ENCODE measurements at places on chromosomes 5 and 9.

- no peak for DNase-seq
Observed at GRCh38 chr9:112002131-112002846, 105.7 kb downstream of the UGCG start.

DNA sequence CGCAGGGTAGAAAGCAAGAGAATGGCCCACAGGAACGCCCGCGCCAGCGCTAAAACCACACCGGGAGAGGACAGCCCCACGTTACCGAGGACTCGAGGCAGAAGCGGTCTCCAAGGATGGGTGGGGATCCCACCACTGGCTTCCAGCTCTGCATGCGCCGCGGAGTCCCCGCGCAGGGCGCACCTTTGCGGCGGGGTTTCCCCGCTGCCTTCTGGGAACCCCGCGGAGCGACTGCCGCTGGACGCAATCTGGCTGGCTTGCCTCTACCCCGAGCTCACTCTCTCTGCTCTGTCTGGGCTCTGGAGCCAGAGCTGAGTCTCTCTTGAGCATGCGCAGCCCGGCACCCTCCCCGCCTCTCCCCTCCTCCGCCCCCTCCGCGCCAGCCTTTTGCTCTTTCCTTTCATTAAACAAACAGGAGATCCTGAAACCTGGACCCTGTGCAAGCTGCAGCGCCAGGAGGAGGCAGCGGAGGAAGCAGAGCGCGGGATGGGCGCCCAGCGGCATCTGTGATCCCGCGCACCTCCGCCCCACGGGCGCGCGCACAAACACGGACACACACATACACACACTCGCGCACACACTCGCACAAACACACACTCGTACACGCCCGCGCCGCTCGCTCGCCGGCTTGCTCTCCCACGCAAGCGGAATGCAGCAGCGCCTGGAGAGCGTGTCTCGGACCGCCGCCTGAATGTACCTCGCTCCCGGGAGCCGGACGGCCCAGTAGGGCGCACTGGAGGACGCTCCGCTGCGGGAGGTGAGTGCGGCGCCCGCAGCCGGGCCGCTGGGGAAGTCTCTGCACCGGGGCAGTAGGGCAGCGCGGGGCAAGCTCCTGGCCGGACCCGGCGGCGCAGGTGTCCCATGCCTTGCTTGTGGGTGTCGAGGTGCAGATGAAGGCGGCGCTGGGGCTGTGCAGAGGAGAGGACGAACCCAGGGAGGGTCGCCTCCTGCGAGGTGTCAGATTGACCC, at the start of gene PLPPR1:
Gene PLPPR1 (plus strand): TSS at position 382 of the 969 bp plus-strand sequence.
- DNase-seq = no peak

DNA sequence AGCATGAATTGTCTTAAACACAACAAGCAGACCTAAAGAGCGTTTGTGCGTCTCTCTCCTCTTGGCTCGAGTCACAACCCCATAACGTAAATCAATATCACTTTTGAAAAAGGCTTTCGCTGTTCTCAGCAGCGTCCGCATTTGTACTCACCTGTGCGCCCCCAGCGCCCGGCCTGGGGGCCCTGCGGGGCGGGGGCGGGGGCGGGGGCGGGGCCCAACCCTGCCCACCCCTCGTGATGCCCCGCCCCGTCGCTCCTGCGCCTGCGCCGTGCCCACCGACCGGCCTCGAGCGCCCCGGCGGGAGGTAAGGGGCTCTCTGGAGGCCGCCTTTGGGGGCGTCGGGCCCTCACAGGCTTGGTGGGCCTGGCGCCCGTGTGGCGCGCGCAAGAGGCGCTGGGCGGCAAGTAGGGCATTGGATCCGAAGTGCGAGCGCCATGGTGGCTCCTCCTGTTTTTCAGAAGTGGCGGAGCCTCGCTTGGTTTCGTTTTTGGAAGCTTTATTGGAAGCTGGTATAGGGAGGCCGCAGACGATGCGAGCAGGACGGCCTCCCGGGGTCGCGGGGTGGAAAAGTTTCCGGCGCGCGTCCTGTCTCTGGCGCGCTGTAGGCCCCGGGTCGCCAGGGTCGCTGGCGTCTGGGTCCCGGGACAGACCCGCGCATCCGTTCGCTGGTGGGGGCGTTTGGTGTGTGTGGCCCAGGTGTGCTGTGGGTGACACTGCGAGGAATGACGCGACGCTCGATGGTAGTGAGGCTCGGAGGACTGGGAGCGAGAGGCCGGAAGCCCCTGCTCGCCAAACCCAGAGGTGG, at the start of gene STX17:
Gene STX17 (plus strand): TSS at position 252 of the 805 bp plus-strand sequence. CDS start 8,586 bp downstream, outside the sequence.
- DNase-seq = peak; percentile 81

DNA sequence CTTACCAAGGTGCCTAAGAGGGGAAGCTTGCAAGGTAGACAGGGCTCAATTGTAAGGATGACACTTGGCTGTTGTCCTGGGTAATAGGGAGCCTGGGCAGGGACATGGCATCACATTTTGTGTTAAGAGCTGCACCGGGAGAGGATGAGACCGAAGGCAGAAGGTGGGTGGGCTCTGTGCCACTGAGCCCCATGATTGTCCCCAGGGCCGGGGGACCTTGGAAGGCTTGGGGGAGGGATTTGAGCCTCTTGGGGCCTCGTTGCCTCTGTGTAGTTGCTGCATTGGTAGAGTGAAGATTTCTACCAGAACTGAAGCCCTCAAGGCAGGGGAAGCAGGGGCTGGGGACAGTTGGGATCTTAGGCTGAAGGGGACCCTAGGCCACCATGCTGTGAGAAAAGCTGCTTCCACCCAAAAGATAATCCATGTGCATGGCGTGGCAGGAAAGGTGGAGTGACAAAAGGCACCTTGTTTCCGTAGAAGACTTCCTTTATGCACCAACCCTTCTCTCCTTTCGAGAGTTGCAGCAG, 11.9 kb downstream of the FGF18 start:
- no peak for DNase-seq

DNA sequence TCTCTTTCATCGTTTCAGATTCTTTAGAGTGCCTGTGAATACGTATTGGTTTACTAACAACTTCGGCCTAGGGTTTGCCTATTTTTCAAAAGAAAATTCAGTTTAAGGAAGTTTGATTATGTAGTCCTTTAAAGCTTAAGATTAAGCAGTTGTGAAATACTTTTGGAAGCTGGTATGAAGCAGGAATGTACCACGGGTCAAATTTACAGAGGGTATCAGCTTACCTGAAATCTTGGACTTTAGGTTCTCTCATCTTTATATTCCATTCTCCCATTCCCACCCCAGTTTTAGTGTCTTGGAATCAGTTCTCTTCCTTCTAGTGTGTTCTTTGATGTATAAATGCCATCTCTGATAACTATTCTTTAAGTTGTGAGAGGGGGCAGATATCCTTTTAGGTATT, 53.2 kb downstream of the IQGAP2 start:
- no peak for DNase-seq

GRCh38 chr9:94086486-94087345, 2.5 kb downstream of the PTPDC1 start:
- DNase-seq = peak; percentile 84

GRCh38 chr5:57190593-57190992, 16.7 kb downstream of the GPBP1 start:
- DNase-seq = no peak

DNA sequence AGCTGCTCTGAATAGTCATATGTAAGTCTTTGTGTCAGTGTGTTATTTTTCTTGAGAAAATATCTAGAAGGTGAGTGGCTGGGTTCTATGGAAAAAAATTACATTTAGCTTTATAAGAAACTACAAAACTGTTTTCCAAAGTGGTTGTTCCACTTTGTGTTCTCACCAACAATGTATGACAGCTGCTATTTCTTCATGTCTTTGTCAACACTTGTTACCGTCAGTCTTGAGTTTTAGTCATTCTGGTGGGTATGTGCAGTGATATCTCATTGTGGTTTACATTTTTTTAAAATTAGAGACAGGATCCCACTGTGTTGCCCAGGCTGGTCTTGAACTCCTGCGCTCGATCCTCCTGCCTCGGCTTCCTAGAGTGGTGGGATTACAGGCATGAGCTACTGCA, 246.4 kb downstream of the PJA2 start:
- no peak for DNase-seq

GRCh38 chr5:170736966-170737365, 46.6 kb upstream of the GABRP start:
- DNase-seq = no peak
